ENCODE measurements at places on chromosomes 3 and 15.

GRCh38 chr3:72727172-72727571 lies 121.1 kb downstream of the SHQ1 start:
- no peak for DNase-seq

GRCh38 chr3:25768851-25769250 lies 14.4 kb downstream of the NGLY1 start:
- no peak for DNase-seq

- DNase-seq = no peak
These were observed 135.1 kb downstream of the ADAMTS17 start for GRCh38 chr15:100206643-100207042.

- DNase-seq = no peak
These were observed 9.0 kb upstream of the IGDCC4 start for GRCh38 chr15:65431731-65432130.

GRCh38 chr15:99209326-99209725 lies 40.1 kb downstream of the TTC23 start:
- DNase-seq = no peak

- no peak for DNase-seq
These were observed 901.2 kb upstream of the NR2F2 start for GRCh38 chr15:95429345-95429744.

GRCh38 chr3:186212611-186213010 lies 103.7 kb upstream of the ETV5 start:
- no peak for DNase-seq

- no peak for DNase-seq
These were observed 43.5 kb downstream of the IFT57 start for GRCh38 chr3:108178676-108179075.

GRCh38 chr3:177262396-177262795 lies 65.1 kb upstream of the TBL1XR1 start:
- DNase-seq = no peak
